Endodermal cell (in vitro differentiated cells): ENCODE measurements at places on chromosomes 3 and 15. TPM values are rescaled to one million over a fixed set of nuclear protein-coding genes. Genes with fewer than 3 reads are reported as not detected.

Gene ZNF662
- total RNA-seq, result 1.3 and 1.8 TPM in 2 replicates

Gene SPESP1
- total RNA-seq, result not detected in 2 replicates

Gene CIP2A
- total RNA-seq, result 16.9 to 46.6 TPM (median 43.6 TPM) in 3 replicates

DNA sequence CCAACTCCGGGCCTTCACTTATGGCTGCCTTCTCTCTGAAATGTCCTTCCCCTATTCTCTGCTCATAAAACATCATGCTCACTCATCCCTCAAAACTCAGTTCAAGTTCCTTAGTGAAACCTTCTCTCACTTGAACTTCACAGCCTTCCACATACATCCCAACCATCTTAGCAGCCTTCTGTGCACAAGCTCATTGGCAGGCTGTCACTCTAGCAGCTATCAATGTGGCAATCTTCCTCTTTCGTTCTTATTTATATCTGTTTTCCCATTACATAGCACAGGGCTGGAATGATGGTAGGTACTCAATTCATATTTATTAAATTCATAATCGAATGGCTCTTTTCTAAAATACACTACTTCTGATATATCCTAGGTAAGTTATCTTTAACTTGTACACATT lies 66.4 kb upstream of the MCTP2 start:
- DNase-seq, result no peak

- DNase-seq, result peak; percentile 92
Measured at GRCh38 chr15:98442379-98442833, 205.9 kb upstream of the IGF1R start.

Gene FANCD2OS
- total RNA-seq, result not detected in 2 replicates
